NCI-H1417 (cell line): ENCODE measurements at places on chromosomes 11 and 22.
A peak's percentile ranks its signal among the peaks of the same experiment; 100 is the strongest.

DNA sequence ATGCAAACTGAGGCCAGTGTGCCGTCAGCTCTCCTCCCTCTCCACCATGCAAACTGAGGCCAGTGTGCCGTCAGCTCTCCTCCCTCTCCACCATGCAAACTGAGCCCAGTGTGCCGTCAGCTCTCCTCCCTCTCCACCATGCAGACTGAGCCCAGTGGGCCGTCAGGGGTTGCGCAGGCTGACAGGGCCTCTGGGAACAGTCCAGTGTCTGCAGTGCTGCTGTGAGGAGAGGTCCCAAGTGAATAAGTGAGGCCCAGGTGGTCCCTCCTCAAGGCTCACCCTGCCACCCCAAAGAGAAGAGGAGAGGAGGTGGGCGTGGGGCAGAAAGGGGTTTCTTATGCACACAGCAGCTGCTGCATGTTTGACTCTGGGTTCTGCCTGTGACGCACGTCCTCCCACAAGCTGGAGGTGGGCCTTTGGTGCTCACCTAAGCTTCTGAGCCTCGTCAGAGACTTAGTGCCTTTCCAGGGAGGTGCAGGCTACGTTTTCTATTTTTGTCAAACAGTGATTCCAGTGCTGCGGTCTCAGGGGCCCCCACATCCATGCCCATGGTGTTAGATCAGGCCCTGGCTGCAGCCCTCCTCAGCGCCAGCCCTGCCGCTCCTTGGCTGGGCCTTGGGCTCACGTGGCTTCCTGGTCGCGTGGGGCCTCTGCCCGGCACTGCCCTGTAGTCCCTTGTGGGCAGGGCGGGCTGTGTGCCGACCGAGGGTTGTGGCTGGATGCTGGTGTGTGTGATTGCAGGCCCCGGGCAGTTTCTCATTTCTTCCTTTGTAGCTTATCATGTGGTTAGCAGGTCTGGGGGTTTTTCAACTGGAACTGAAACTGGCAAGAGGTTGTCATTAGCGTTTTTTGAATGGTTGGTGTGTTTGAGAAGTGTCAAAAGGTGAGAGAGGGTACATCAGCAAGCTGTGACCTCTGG, 7.1 kb downstream of the TPCN2 start:
- DNase-seq, result no peak

DNA sequence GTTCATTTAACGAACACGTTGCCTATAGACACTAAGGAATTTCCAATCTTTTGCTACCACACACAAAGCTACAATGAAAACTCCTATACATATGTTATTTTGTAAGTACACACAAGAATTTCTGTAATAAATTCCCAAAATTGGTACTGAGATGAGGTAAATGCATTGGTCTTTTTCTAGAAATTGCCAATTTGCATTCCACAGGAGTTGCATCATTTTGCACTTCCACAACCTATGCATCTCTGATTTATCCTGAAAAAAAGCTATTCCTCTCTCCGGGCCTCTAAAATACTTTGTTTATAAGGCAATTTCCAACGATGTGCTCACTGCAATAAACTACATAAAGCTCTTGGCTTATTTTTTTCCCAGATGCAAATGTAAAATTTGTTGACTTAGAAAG, 24.9 kb downstream of the IMMP1L start:
- DNase-seq, result no peak

- no peak for DNase-seq
These were observed 114.2 kb upstream of the TP53AIP1 start for GRCh38 chr11:129056916-129057315.

DNA sequence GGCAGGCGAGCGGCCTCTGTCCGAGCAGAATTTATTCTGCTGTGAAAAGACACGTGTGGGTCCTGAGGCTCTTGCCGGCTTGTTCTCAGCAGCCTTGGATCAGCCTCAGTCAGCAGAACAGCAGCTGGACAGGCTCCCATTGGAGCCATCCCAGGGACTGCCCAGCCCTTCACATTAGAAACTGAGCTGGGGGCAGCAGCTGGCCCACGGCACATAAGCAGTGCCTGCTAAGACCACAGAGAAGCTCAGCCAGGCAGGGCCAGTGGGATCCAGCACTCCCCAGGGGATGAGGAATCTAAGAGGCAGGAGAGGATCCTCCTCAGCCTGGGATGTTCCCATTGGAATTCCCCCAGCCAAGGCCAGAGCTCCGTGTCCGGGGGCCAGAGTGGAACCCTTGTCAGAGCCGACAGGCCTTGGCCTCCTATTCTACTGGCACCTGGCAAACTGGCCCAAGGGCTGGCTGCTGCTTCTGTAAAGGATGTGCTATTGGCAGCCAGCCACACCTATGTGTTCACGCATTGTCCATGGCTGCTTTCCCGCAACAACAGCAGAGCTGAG, 18.2 kb downstream of the RTN4R start:
- peak; percentile 15 for DNase-seq

DNA sequence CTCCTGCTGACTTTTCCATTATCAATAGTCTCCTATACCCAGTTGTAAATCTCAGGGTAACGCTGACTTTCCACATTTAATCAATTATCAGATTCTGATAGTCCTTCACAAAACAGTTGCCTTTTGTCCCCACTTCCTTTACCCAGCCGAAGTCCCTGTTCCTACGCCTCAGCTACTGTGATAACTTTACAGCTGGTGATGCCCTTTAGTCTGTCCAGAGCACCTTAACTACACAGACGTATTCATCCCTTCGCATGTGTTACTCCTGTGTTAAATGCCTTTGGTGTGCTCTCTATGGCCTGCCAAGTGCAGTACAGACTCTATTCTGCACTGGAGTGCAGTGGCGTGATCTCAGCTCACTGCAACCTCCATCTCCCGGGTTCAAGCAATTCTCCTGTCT, 20.2 kb downstream of the SSH3 start:
- DNase-seq, result no peak

- DNase-seq, result no peak
These were observed 55.7 kb downstream of the NCAM1 start for GRCh38 chr11:113016905-113017304.

GRCh38 chr22:35733791-35734516, 16.3 kb downstream of the APOL5 start:
- no peak for DNase-seq

- DNase-seq, result no peak
These were observed 26.6 kb upstream of the CABP7 start for GRCh38 chr22:29693161-29693560.

- no peak for DNase-seq
These were observed 88.3 kb downstream of the LUZP2 start for GRCh38 chr11:24585192-24585591.

DNA sequence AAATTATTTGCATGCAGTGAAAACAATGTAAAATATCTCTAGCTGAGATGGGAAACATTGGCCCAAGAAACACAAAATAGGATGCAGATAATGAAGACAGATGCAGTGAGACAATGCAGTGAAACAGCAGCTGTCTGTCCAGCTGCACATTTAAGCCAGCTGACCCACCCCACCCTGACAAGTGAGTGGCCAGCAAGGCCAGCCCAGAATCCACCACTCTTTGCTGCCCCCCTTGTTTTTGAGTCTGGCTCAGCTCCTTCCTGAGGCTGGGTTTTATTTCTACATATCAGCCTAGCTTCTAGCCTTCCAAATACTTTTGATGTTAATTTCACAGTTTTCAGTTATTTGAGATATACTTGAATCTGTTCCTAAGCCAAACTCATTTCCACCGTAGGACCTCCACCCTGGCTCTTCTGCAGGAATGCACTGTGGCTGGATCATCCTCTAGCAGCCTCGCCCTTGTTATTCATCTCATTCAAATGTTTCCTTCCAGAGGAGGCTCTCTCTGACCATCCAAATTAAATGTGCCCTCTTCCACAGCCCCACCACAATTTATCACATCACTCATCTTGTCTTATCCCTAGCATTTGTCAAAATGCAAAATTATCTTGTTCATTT, 154.1 kb upstream of the POU2AF2 start:
- no peak for DNase-seq

DNA sequence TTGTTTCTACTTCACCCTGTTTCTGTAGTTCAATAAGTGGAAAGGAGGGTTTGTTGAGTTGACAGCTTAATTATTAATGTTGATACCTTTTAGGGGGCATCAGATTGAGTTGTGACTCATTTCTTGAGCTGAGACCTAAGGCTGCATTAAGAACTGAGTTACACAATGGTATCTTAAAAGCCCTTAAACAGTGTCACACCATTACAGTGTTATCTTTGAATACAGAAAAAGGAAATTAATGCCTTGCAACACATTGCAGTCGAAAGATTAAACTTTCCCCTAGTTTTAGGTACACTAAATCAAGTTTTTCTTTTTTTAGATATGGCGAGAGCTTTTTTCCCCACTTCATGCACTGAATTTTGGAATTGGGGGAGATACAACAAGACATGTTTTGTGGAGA, 16.7 kb downstream of the PAFAH1B2 start:
- no peak for DNase-seq

DNA sequence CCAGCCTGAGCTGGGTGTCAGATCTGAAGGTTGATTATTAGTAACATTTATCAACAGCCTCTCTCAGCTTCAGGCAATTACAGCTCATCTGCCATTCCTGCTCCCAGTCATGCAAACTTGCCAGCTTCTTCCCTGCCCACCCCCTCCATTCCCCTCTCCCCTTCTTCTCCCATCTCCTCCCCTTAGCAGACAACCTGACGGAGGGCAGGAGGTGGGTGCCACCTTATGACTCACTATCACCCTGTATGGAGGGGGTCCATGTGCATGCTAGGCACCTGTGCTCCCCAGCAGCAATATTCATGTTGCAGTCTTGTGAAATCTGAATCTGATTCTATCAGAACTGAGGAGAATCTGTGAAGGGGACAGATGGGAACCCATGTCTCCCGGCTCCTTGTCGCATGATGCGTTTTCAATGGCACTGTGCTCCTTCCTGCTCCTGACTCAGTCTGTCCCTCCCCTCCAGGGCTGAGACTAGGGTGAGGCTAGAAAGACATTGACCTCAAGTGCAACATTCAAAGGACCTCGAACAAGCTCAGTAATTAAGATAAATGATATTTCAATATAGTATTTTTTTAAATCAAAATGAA, 46.3 kb upstream of the TUB start:
- DNase-seq, result no peak

- no peak for DNase-seq
These were observed 12.9 kb downstream of the SERPINH1 start for GRCh38 chr11:75574698-75575602.

GRCh38 chr11:72239849-72240460, 4.0 kb downstream of the PHOX2A start:
- DNase-seq, result peak; percentile 64

- no peak for DNase-seq
These were observed 345.8 kb downstream of the BRD1 start for GRCh38 chr22:49481659-49482399.

- DNase-seq, result peak; percentile 60
These were observed at the start of gene GNAZ for GRCh38 chr22:23070418-23071229. TSS of gene GNAZ (plus strand) at chr22:23070519. CDS start at chr22:23095696, 25,177 bp downstream.

DNA sequence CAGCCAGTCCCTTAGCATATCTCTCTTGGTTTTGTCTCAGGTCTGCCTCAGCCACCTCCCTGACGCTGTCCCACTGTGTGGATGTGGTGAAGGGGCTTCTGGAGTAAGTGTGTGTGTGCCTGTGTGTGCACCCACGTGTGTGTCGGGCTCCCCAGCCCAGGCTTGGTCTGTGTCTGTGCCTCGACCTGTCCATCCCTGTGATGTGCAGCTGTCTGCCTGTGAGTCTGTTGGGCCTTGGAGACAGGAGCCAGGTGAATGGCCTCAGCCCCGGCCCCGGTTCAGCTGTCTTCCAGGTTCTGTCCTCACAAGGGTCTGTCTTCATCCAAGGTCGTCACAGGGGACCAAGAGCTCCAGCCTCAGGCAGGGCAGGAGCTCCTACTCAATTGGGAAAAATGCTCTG, 9.8 kb downstream of the ATG16L2 start:
- no peak for DNase-seq

DNA sequence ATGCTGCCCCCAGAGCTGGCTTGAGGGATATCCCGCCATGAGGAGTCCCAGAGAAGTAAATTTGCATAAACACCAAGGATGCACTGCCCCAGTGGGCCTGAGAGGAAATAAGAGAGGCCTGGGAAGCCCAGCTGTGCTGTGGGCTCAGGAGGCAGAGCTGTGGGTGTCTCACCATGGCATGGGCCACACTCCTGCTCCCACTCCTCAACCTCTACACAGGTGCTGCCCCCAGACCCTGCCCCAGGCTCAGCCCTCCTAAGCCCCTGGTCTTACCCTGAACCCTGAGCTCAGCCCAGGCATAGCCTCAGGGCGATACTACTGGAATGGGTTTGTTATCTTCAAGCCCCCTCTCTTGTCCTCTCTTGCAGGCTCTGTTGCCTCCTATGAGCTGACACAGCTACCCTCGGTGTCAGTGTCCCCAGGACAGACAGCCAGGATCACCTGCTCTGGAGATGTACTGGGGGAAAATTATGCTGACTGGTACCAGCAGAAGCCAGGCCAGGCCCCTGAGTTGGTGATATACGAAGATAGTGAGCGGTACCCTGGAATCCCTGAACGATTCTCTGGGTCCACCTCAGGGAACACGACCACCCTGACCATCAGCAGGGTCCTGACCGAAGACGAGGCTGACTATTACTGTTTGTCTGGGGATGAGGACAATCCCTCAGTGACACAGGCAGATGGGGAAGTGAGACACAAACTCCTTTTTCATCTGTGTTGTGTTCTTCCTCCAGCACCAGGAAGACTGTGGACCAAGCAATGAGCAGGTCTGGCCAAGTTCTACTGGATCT, 59.9 kb downstream of the GGTLC2 start:
- DNase-seq, result no peak

DNA sequence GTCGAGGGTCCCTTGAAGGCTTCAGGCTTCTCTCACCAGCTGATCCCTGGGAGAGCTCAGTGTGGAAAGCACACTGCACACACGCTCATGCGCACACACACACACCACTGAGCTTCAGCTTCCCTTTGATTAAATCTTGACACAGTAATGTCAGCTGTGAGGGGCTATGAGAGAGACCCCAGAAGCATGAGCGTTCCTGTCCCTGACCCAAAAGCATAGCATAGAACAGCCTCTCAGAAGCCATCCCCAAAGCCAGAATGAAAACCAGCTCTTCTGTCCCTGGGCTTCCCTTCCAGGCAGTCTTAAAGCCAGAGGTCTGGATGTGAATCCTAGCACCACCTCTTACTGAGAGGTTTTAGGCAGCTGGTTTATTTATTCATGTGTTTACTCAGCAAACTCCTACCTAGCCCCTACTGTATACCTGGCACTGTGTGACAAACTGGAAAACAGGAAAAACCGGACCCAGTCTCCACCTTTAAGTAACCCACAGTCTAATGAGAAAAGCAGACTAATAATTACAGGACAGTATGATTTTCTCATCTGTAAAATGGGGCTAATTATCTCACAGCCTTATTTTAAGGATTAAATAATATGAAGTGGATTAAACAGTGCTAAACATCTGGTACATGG, 15.9 kb downstream of the GALNT18 start:
- DNase-seq, result no peak

GRCh38 chr22:42388130-42388797, 43.9 kb downstream of the NFAM1 start:
- DNase-seq, result peak; percentile 83

- no peak for DNase-seq
These were observed 54.9 kb upstream of the BLID start for GRCh38 chr11:122170815-122171475.

- DNase-seq, result no peak
These were observed 34.3 kb upstream of the ADORA2A start for GRCh38 chr22:24393012-24393559.

DNA sequence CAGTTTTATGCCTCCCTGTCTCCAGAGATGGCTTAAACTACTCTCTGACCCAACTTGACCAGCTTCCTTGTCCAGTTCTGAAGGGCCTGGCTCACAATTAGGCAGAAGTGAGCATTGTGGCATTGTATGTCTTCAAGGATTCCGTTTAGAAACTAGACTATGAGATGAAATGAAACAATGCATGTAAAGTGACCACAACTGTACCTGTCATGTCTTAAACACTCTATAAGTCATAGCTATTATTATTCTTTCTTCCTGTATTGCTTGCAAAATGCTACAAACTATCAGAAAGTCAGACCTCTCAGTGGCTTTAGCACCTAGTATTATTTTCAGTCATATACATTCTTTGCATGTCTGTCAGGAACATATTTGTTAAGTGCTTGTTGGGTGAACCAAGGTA, 127.9 kb upstream of the MTMR2 start:
- DNase-seq, result no peak
